Stimulated activated CD4-positive, alpha-beta T cell treated with anti-CD3 and anti-CD28 coated beads, TNF-alpha, amount 100 ng/mL, for 1 hour (primary cell): ENCODE measurements at places on chromosomes 7 and 10.

- no peak for DNase-seq
Measured at GRCh38 chr10:72809006-72809405, 84.5 kb upstream of the OIT3 start.

GRCh38 chr10:75987616-75988015 lies 556.2 kb downstream of the LRMDA start:
- no peak for DNase-seq

DNA sequence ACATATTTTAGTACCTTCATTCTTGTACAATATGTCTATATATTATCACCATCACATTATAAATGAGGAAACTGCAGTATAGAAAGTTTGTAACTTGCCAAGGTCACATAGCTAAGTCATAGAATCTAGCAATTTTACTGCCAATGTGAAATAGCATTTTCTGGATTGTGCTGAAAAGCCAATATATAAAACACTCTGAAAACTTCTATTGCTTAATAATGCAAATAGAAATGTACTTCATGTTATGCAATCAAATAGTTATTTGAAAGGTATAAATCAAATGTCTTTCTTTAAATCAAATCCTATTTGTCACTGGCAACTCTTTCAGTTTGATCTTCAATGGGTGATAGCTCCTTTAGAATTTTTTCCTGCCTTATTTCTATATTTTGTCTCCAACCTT lies 129.5 kb downstream of the TMEM26 start:
- no peak for DNase-seq

- no peak for DNase-seq
Measured at GRCh38 chr7:6346581-6346980, 74.2 kb upstream of the CYTH3 start.

- DNase-seq, result no peak
Measured at GRCh38 chr10:65325913-65326312, 1599.9 kb upstream of the LRRTM3 start.

DNA sequence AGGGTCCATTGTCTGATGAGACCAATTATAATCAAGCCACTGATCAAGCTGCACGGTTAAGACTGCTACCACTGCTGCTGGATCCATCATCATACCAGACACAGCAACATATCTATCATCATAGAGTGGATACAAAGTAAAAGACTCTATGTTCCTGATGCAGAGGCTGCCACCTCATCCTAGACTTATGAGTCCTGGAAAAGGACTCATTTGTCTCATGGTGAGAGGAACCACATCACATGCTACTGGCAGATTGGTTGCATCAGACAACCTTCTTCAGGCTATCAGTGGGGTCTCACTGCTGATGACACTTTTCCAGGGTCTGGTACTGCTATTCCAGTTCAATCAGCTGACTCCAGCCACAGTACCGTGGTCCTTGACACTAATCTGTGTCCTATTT lies 79.0 kb downstream of the ABI1 start:
- no peak for DNase-seq

DNA sequence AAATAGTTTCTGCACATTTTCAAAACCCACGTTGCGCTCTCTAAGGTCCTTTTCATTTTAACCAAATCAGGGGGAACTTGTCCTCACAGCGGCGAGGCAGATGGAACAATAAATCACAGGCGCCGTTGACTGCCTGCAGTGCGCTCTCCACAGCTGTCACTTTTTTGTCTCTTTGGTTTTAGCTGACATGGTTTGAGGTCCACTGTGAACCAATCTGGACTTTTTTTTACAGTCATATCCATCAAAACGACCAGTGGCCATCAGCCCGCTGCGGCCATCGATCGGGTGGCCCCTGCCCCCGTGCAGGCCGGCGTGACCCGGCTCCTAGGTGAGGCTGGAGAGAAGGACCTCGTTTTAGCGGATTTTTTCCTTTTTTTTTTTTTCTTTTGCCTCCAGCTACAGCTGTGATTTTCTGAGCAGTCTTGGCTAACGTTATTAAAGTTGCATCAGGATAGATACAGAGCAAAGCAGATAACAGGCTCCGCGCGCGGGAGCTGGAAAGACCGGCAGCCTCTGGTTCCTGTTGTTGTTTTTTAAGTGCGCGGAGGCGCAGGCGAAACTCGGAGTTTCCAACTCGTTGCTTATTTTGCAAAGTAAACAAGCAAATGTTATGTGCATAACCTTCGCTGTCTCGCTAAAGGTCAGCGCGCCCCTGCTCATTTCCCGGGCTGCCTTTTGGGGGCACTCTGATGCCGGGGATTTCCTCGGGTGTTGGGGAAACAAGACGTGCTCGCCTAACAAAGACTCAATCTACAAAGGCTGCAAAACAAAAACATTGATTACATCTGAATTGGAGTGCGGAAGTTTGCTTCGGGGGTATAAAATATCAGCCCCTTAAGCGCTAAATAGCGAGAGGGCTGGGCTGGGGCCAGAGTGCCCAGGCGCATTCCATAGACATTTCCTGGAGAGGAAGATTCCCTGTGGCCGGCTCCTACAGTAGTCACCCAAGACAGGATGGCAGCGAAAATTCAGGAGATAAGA lies 414.8 kb upstream of the MKI67 start:
- no peak for DNase-seq

GRCh38 chr10:125055446-125055845 lies 104.9 kb downstream of the CTBP2 start:
- DNase-seq, result no peak
